NCI-H2029 treated with DMSO at 0.1 percent for 48 hours (cell line): ENCODE measurements at places on chromosomes 16 and 17.

GRCh38 chr16:28524681-28525171 is 14.0 kb downstream of the NUPR1 start:
- DNase-seq = no peak

- DNase-seq = no peak
Observed at GRCh38 chr16:8898660-8899318, 16.6 kb downstream of the LITAFD start.

GRCh38 chr17:8227238-8227581 is 16.8 kb upstream of the AURKB start:
- DNase-seq = no peak

DNA sequence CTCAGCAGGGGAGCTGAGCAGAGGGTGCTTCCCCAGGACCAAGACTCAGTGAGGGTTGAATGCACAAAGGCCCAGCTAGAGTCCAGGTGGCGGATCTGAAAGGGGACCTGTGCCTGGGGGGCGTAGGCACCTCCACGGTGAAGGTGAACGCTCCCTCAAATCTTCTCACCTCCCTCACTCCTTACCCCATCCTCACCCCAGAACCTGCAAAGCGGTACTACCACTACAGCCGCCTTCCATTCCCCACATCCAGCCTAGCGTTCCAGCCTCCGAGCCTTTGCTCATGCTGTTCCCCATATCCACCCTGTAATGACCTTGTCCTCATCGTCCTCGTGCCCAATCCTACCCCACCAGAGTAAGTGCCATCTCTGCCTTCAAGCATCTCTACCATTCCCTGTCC is 30.6 kb downstream of the TRPV3 start:
- DNase-seq = no peak

DNA sequence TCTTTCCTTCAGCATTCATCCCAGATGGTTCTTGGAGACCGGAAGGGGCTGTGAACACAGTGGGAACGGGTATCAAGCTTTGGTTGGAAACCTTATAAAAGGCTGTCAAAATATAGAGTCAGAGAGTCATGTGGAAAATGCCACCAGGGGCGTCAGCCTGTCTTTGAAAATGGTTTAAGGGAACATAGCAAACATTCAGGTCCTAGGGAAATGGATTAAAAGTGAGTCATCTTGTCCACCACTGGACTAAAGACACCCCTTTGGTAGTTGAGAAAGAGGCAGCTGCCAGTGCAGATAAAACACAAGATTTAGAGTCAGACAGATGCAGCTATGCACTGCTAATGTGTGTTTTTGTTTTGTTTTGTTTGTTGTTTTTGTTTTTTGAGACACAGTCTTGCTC is 47.8 kb upstream of the BCO1 start:
- no peak for DNase-seq

DNA sequence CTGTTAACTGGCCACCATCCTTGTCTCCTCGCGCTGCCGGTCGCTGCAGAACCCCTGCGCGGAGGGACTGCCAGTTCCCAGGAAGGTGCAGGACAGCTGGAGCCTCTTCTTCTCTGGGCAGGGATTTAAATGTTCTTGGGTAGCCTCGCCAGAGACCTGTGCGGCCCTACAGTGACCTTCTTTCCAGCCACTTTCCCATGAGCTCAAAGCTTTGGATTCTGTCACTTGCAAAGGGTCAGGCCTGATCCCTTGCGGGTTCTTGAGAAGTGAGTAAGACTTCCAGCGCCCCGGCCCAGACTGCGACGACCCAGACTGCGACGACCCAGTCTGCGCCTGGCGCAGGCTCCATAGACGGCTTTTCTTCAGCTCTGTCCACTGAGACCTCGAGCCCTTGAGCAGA is 1.4 kb upstream of the SLFN5 start:
- no peak for DNase-seq

DNA sequence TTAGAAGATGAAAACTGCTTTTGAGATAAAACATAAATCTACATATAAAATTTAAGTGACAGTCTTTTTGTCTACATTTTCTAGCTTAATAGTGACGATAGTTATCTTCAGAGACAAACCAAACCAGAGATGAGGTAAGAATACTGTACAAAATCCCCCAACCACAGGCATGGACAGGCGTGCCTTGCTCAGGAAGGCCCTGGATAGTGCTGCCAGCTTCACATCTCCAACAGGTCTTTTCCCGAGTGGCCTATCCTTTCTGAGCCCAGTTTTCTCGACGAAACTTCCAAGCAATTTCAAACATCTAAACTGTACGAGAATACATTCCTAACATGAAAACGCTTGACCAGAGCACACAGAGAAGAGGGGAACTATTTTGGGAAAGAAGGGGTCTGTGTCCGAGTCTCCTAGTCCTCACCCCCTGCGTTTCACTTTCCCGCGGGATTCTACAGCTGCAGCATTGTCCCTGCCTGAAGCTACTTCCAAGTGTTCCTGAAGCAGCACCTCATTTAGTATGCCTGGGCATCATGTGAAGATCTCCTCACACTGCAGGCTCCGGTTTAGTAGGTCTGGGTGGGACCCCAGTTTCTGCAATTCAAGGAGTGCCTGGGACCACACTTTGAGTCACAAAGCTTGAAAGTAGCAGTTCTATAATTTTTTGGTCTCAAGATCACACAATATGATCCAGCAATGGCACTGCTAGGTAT is 37.8 kb downstream of the GNA13 start:
- DNase-seq = no peak

DNA sequence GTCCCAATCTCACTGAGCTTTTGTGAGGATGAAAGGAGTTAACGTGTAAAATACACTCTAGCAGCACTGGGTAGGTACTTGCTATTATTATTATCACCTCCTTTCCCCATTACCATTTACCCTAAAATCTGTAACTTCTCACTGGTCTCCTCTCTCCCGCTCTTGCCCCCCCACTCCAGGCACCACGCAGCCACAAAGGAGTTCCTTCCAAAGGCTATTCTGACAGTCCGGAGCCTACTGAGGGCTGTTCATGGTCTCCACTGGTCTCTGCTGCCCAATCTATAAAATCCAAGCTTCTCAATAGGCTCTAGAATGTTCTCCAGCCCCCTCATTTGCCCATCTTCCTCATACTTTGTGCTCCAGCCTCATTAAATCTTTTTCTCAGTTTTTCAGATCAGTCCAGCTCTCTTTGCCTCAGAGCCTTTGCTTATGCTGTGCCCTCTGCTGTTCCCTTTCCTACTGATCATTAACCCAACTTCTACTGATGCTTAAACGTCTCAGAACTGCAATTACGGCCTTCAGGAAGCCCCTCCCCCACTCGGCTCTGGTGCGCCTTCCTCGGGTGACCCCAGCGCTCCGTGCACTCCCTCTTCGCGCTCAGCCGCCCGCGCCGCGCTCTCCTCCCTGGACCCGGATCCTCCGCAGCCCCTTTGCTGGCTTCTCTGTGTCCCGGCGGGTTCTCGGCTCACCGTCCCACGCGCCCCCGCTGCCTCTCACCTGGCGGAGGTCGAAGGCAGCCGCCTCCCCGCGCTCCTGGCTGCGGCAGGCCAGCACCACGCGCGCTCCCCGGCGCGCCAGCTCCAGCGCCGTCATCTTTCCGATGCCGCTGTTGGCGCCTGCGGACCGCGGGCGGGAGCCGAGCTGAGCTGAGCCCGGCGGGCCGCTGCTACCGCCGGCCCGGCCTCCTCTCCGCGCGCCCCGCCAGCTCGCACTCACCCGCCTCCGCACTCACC is 737 bp downstream of the DHRS13 start:
- DNase-seq = no peak

GRCh38 chr16:81478876-81479511 is 34.4 kb downstream of the CMIP start:
- DNase-seq = no peak

DNA sequence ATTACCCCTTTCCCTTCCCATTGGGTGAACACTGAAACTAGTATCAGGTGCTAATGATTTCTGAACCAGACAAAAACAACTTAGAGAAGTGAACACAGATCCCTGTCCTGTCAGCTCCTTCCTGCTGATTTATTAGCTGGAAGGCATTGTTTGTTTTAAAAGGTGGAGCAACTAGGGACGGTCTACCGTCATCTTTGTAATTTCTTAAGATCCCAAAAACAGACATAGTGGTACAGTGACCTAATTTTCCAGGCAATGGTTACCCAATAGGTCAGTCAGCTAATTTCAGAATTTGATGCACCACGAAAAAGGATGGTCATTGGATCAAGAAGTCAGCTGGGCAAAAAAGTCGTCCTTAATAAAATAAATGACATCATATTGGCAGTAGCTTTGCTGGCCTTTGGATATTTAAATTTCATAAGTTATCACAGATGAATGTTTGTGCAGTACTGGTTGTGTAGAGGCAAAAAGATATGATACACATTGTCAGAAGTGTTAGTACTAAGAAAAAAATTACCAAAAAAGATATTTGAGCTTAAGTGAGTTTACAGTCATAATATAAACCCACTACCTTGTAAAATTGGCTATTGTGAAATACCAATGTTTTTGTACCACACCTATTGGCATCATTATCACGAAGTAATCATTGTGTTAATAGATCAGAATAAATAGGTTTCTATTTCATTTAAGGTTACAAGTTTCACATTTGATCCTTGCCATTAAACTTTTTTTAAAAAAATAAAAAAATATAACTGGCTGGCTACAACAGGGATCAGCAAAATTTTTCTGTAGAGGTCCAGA is 27.2 kb upstream of the KCNJ16 start:
- DNase-seq = no peak

DNA sequence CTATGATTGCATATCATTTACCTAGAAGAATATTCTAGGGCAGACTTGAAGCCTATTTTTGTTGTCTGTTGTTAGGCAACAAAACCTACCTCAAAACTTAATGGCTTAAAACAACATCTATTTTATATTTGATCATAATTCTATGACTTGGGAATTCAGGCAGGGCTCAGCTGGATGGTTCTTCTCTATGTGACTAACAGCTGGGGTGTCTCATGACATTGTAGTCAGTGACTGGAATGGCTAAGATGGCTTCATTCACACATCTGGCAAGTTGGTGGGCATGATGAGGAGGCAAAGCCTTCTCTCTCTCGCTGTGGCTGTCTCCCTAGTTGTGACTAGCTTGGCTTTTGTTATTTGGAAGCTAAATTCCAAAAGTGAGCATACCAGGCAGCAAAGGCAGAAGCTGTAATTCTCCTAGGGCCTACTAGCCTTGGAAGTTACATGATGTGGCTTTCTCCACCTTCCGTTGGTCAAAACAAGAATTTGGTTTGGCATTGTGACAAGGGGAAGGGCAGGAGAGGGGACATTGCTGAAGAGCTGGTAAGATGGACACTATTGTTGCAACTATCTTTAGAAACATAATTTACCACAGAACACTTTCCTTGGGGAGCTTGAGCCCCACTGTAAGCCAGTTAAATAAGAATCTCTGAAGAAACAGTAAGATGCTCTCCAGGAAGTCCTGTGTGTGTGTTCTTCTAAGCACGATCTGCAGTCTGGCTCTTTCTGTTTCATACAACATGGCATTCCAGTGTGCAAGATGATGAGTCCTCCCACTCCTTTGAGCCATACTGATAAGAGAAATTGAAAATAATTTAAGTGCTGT is 39.4 kb downstream of the ZNRF1 start:
- no peak for DNase-seq

DNA sequence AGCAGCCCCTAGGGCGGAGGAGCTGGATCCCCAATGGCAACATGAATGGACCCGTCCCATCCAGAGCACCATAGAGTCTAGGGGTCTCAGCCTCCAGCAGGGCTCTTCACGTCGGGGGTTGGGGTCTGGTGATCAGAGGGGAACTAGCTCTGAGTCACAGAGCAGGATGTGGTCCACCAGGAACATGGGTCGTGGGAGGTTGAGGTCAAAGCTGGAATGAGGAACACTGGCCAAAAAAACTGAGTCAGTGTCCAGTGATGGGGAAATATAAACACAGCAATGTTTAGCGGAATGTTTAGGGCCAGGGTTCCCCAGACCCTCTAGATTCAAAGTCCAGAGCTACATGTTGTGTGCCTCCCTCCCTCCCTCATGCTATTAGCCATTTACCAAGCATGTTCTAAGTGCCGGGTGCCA is 79.1 kb upstream of the C16orf82 start:
- DNase-seq = no peak

GRCh38 chr16:11350921-11351335 is 5.7 kb downstream of the RMI2 start:
- no peak for DNase-seq

DNA sequence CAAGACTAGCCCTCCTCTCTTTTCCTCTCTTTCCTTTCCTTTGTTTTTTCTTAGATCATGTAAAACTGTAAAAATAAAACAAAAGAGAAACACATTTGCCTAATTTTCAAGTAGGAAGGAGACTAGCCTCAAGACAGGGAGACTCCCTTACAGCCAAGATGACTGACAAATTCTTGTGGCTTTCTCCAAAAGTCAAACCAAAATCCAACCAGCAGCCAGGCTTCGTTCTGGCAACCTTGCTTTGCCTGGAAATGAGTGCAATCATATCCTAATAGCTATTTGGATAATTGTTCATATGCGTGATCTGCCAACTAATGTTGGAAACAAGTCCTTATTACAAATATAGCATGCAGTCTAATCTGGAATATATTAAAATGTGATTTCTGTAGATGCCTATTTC is 868.9 kb upstream of the SOX9 start:
- DNase-seq = no peak

DNA sequence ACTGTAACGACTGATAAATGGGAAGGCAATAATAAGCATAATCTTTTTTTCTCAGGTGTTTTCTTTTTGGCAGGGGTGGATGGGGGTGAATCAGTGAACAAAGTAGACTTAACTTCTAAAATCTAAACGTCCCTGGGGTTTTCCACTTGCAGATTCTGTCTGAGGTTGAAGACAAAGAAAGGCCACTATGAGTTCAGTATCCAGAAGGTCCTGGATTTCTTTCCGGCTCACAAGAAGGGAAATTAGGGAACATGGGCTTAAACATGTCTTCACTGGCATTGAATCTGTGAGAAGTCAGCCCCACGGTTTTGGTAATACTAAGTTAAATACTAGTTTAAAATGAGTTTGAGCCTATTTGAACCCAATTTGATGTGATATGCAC is 67.8 kb downstream of the CMC2 start:
- no peak for DNase-seq

GRCh38 chr16:67445441-67445912 is 14.6 kb downstream of the HSD11B2 start:
- DNase-seq = no peak

- DNase-seq = no peak
Observed at GRCh38 chr16:23330161-23330560, 28.1 kb downstream of the SCNN1B start.

DNA sequence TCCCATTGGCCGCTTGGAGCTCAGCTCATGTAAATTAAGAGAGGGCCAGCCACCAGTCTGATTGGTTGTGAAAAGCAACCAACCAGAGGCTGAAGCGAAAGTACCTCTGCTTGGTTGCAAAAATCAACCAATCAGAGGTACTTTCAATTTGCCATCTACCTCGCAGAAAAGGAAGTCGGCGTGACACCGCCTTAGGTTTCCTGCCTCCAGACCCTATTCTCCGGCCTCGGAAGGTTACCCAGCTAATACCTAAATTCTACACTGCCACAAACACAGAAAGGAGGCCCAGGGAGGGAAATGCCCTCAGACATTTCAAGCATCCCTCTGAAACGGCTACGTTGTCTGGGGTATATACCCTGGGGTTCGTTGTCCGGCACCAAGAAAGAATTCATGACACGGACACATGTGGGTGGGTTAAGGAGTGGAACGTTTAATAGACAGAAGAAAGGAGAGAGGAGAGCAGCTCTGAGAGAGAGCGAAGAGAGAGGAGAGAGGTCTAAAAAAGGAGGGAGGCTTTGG is 481.3 kb downstream of the TMEM114 start:
- no peak for DNase-seq

GRCh38 chr17:79970576-79971068 is 65.0 kb downstream of the TBC1D16 start:
- no peak for DNase-seq
